ENCODE measurements at places on chromosomes 1 and 21. TPM values are rescaled to one million over a fixed set of nuclear protein-coding genes. Genes with fewer than 3 reads are reported as not detected.

GRCh38 chr1:177451191-177451590, 280.4 kb downstream of the BRINP2 start:
- no peaks in the 10 kb centered on the region for H3K36me3 ChIP-seq
- H3K4me1 ChIP-seq, result no peaks in the 10 kb centered on the region

GRCh38 chr1:201309416-201309815, 26.1 kb downstream of the PKP1 start:
- H3K4me1 ChIP-seq, result peaks cover 7% of the 10 kb centered on the region
- peaks cover 28% of the 10 kb centered on the region for H3K27me3 ChIP-seq
- H3K36me3 ChIP-seq, result no peaks in the 10 kb centered on the region
- no peak overlapping the region for H3K4me3 ChIP-seq
- no peak for DNase-seq

LRRC38 gene
- total RNA-seq, result not detected

- H3K27me3 ChIP-seq, result no peaks in the 10 kb centered on the region
- no peak overlapping the region for H3K4me3 ChIP-seq
- H3K36me3 ChIP-seq, result no peaks in the 10 kb centered on the region
These were observed 78.3 kb downstream of the NCAM2 start for GRCh38 chr21:21076491-21076890.

DHX9 gene
- total RNA-seq, result 180 TPM

- DNase-seq, result no peak
- H3K36me3 ChIP-seq, result no peaks in the 10 kb centered on the region
- peaks cover 4% of the 10 kb centered on the region for H3K4me1 ChIP-seq
- H3K4me3 ChIP-seq, result no peak overlapping the region
- peaks cover 8% of the 10 kb centered on the region for H3K27me3 ChIP-seq
These were observed 40.2 kb downstream of the WNT9A start for GRCh38 chr1:227907439-227908015.

DNA sequence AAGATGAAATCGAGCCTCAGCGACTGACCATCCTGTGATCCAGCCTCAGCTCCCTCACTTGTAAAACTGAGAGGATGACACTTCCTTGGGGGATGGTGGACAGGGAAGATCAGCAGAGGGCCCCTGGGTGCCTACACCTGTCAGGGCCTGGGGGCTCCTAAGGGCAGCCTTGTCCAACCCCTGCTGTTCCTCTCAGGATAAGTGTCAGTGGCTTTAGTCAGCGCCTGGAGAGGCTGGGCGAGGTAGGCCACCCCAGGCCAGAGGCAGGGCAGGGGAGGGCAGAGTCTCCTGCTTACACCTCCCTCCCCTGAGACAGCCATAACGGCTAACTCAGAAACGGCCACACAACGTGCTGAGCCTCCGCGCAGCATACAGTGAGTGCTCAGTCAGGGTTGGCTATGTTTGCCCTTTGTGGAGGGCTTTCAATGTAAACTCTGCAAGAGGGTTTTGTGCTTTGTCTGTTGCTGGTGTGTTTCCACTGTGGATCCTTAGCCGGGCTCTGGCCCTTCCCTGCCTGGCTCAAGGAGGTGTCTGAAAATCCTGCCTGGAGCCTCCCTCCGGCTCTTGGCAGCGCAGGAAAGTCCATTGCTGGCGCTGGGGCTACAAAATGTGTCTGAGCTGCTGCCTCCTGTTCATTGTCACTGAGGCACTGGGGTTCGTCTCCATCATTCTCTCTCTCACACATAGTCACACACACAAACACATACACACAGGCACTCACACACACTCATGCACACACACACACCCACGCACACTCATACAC, 588.4 kb downstream of the PTPRU start:
- no peak overlapping the region for H3K4me3 ChIP-seq
- no peaks in the 10 kb centered on the region for H3K36me3 ChIP-seq

GRCh38 chr1:168397806-168398205, 117.1 kb downstream of the TBX19 start:
- H3K27ac ChIP-seq, result no peak overlapping the region
- H3K36me3 ChIP-seq, result peaks cover 2% of the 10 kb centered on the region
- DNase-seq, result no peak
- no peak overlapping the region for H3K4me3 ChIP-seq

- no peak overlapping the region for H3K4me3 ChIP-seq
- H3K4me1 ChIP-seq, result no peaks in the 10 kb centered on the region
- peaks cover 15% of the 10 kb centered on the region for H3K27me3 ChIP-seq
These were observed 36.2 kb downstream of the CASQ2 start for GRCh38 chr1:115732316-115732715.

GRCh38 chr1:247360116-247360898, 28.6 kb upstream of the ZNF496 start:
- no peak for DNase-seq
- H3K27me3 ChIP-seq, result peaks cover 10% of the 10 kb centered on the region
- H3K27ac ChIP-seq, result no peak overlapping the region
- H3K36me3 ChIP-seq, result no peaks in the 10 kb centered on the region

PYHIN1 gene
- total RNA-seq, result 44.6 TPM

RAD54L gene
- 47.9 TPM for total RNA-seq

DNA sequence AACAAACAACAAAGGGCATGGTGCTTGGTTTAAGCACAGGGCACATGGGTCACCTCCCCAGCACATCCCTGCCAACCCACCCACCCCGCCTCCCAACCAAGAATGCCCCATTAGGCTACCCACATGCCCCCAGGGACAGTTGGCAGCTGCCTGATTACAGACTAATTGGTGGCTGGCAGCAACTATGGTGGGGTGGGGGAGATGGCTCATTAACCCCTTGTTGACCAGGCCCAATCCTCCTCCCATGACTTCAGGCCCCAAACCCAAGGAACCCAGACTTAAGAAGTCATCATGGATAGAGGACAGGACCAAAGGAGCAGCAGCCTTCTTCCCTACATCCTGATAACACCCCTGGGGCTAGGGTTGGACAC, 1.3 kb downstream of the RIMS3 start:
- no peaks in the 10 kb centered on the region for H3K27me3 ChIP-seq
- no peaks in the 10 kb centered on the region for H3K36me3 ChIP-seq
- DNase-seq, result no peak
- peak overlapping the region; percentile 33 for H3K4me3 ChIP-seq
- peaks cover 18% of the 10 kb centered on the region for H3K4me1 ChIP-seq

GRCh38 chr1:26083208-26083607, 15.8 kb upstream of the TRIM63 start:
- H3K4me1 ChIP-seq, result no peaks in the 10 kb centered on the region
- H3K4me3 ChIP-seq, result no peak overlapping the region
- H3K27ac ChIP-seq, result no peak overlapping the region
- H3K27me3 ChIP-seq, result peaks cover 25% of the 10 kb centered on the region
- H3K36me3 ChIP-seq, result no peaks in the 10 kb centered on the region

DNA sequence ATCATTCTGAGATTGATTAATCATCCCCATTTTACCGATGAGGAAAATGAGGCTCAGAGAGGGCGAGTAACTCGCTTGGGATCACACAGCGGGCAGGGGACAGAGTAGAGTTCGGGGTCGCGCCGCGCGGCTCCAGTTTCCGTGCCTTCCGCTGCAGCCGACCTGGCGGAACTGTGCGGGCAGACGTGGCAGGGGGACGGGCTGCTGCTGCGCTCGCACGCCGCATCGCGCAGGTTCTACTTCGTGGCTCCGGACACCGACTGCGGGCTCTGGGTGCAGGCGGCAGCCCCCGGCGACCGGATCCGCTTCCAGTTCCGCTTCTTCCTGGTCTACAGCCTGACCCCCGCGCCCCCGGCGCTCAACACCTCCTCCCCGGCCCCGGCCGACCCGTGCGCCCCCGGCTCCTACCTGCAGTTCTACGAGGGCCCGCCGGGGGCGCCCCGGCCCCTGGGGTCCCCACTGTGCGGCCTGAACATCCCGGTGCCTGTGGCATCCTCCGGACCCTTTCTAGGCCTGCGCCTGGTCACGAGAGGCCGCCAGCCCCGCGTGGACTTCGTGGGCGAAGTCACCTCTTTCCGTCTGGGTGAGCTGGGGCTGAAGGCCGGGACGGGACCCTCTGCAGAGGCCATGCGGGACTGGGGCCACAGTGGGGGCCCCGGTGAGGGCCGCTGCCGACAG, 2.3 kb downstream of the LDLRAD2 start:
- no peaks in the 10 kb centered on the region for H3K36me3 ChIP-seq
- peak overlapping the region; percentile 66 for H3K4me3 ChIP-seq
- H3K4me1 ChIP-seq, result peaks cover 13% of the 10 kb centered on the region

DNA sequence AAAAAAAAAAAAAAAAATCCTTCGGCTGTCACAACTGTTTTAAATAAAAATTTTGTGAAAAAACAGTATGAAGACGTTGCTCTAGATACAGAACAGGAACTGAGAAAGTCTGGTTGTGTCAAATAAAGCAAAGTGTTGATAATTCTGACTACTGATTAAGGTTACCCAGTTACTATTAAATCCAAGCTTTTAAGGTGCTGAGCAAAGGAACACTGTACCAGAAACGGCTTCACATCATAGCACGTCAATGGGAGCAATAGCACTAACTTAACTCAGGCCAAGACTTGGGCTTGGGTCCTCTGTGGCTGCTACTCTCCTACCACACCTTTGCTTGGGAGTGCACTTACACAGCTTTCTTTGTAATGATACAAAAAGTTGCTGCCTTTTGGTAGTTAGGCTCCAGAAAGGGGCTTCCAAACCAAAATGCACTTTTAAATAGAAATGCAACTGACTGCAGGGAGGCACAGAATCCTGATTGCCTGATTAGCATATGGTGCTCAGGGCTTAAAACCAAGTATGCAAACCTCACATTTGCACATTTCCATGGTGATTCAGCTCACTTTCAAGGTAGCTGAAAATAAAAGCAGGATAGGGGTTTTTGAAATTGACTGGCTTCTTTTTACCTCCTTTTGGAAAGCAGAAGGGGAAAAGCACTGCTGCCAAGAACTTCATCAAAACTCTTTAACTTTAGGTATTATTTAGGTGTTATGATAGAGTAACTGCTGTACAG, 6.3 kb downstream of the MCL1 start:
- peaks cover 60% of the 10 kb centered on the region for H3K4me1 ChIP-seq
- no peak for DNase-seq

GPR25 gene
- 0.75 TPM for total RNA-seq

DNA sequence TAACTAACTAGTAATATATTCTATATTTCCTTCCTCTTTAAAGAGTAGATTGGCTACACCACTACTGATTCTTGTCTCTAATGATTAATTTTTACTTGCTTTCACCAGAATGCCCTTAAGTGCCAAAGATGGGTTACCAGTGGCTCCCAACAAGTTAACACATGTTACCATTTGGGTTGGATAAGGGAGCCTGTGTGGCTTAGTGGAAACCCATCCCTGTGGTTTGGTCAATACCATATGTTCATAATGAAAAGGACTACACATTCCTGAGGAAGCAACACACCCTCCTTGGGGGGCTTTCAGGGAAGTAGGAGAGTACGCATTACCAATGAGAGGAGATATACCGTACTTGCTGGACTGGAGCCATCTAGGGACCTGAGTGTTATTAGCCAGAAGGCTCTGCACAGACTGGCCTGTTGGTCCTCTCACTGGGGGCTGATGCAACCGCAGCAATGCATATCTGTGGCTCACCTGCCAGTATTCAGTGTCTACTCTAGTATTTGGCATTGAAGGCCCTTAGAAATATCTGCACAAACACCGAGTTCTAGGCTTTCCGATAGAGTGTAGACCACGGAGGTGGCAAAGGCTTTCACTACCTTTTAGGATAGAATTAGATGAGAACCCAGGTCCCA, 29.3 kb upstream of the PLXNA2 start:
- no peaks in the 10 kb centered on the region for H3K36me3 ChIP-seq
- no peaks in the 10 kb centered on the region for H3K4me1 ChIP-seq
- H3K4me3 ChIP-seq, result no peak overlapping the region
- H3K27me3 ChIP-seq, result peaks cover 36% of the 10 kb centered on the region

DNA sequence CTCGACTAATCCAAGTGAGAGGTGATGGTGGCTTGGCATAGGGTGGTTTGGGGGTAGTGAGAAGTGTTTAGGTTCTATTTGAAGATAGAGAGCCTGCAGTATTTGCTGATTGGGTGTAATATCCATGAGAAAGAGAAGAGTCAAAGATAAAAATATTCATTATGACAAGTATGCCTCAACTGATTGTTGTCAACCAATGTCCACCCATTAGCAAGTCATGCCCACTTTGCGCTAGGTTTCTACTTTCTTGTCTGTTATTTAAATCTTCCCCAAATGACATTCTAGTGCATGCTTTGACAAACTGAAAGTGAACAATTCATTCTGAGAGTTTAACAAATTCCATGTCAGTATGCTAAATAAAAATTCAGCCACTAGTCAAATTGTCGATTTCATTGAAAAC, 3.8 kb upstream of the XCL1 start:
- no peak overlapping the region for H3K27ac ChIP-seq
- H3K36me3 ChIP-seq, result peaks cover 16% of the 10 kb centered on the region
- H3K27me3 ChIP-seq, result no peaks in the 10 kb centered on the region
- DNase-seq, result no peak

DNA sequence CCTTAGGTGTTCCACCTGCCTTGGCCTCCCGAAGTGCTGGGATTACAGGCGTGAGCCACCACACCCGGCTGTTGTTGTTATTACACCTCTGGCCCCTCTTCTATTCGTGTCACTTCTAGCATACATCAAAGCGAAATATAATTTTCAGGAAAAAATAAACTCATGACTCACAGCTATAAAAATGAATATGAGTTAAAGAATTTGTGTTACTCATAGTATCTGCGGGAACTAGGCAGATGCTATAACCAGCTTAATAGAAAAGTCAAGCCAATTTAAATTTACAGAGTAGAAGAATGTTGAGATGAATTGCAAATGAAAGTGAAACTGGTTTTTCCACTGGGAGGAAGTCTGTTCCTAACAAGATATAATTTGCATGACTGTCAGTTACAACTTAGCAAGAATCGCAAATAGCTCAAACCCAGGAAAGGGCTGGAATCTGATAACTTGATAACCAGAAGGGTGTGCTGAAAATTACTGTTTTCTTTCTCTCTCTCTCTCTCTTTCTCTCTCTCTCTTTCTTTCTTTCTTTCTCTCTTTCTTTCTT, 11.2 kb downstream of the OR2W3 start:
- no peaks in the 10 kb centered on the region for H3K27me3 ChIP-seq
- H3K4me3 ChIP-seq, result peak overlapping the region; percentile 81
- H3K36me3 ChIP-seq, result peaks cover 2% of the 10 kb centered on the region
- peak overlapping the region; percentile 78 for H3K27ac ChIP-seq
- peaks cover 12% of the 10 kb centered on the region for H3K4me1 ChIP-seq
- no peak for DNase-seq

GRCh38 chr1:228190182-228190581, 17.7 kb upstream of the OBSCN start:
- peaks cover 13% of the 10 kb centered on the region for H3K4me1 ChIP-seq
- no peak overlapping the region for H3K4me3 ChIP-seq
- no peaks in the 10 kb centered on the region for H3K36me3 ChIP-seq
- no peak for DNase-seq

ACTL8 gene
- not detected for total RNA-seq

VHLL gene
- not detected for total RNA-seq

HENMT1 gene
- total RNA-seq, result 32.3 TPM

GRCh38 chr1:3321559-3322449, 132.7 kb upstream of the ARHGEF16 start:
- DNase-seq, result no peak
- H3K4me1 ChIP-seq, result no peaks in the 10 kb centered on the region
- H3K36me3 ChIP-seq, result no peaks in the 10 kb centered on the region
- H3K4me3 ChIP-seq, result no peak overlapping the region
- no peaks in the 10 kb centered on the region for H3K27me3 ChIP-seq

DNA sequence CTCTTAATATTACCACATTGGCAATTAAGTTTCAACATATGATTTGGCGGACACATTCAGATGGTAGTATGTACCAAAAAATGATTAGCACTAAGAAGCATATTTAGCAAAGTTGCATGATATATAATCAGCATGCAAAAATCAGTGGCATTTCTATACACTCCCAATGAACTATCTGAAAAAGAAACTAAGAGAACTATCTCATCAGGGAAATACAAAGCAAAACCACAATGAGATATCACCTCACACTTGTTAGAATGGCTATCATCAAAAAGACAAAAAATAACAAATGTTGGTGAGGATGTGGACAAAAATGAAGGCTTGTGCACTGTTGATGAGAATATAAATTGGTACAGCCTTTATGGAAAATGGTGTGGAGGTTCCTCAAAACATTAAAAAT, 31.4 kb upstream of the DENND1B start:
- H3K4me3 ChIP-seq, result no peak overlapping the region
- no peak overlapping the region for H3K27ac ChIP-seq
- peaks cover 3% of the 10 kb centered on the region for H3K36me3 ChIP-seq
- H3K27me3 ChIP-seq, result no peaks in the 10 kb centered on the region
- no peak for DNase-seq
- H3K4me1 ChIP-seq, result peaks cover 7% of the 10 kb centered on the region
